CD4-positive, alpha-beta T cell (primary cell): ENCODE measurements at places on chromosomes 4 and X.

- peak; percentile 30 for DNase-seq
Observed at GRCh38 chr4:102299354-102300107, 45.8 kb downstream of the SLC39A8 start.

DNA sequence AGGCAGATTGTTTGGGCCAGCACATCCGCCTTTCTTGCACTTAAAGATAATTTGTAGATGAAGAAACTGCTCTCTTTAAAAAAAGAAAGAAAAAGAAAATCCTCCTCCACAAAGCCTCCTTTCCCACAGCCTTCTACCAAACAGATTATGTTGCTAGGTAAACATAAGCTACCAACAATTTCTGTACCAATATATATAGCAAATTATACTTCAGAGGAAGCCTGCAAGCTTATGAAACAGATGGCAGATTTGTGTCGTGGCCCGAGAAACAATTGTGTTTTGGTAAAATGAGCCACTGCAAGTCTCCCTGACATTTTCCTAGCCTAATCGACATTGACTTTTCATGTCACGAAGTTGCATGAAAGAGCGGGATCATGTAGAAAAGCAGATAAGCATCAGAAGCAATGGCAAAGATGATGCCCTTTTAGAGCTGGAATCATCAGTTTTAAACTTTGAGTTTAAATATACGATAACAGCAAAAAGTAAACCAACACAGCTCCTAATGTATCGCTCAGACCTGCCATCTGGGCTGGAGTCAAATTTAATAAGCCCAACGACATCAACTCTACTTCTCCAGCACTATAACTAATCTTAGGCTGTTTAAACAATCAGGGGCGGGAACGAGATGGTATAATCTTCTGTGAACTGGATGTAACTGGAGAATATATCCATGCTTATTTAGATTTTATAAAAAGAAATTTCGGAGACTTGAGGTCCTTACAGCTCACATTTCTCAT is 94.9 kb upstream of the PLAC1 start:
- no peak for DNase-seq

DNA sequence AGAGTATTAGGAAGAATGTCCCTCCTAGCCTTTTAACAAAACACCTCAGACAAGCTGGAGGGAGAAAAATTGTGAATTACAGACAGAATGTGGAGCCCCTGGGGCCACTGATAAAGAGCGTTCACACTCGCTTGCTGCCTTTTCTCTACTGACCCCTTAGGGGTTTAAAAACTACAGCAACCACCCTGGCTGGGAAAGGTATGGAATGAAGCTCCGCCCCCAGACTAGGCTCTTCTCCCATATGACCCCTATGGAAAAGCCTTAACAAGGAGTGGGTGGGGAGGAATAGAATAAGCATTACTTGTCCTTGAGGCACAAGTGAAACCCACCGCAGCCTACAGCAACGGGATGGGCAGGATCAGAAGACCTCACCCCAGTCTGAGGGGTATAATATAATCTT is 26.3 kb downstream of the ANKRD50 start:
- no peak for DNase-seq

DNA sequence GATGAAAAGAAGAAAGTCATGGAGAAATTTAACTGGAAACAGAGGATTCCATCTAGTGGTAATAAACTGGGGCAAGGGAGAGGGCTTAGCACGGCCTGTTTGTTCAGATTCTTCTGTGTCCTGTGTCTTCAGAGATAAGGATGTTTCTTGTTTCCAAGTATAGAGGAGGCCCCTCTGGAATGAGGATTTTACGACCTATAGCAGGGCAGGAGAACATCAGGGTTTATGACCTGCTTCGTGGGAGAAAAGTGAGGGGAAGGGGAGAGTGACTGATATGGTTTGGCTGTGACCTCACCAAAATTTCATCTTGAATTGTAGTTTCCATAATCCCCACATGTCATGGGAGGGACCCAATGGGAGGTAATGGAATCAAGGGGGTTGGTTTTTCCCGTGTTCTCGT is 93.0 kb upstream of the LDB2 start:
- DNase-seq: no peak

DNA sequence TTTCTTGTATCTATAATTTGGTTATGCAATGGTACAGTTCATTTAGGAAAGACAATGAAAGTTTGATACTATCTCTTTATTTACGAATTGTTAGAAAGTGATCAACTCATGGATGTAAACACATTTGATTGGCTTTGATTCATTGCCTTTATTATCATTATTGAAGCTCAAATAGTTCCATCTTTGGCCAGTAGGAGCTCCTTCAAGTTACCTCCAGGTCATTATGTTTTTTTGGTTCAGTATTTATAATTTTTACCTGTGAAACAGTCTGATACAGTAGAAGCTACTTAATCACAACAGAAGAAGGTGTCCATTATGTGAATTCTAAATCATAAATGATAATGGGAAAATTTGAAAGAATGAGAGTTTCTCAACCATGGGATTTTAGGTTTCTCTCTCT is 12.4 kb downstream of the NPY5R start:
- no peak for DNase-seq

GRCh38 chrX:39718981-39719380 is 378.8 kb downstream of the BCOR start:
- no peak for DNase-seq

GRCh38 chr4:107050525-107051135 is 14.5 kb upstream of the DKK2 start:
- DNase-seq: no peak

DNA sequence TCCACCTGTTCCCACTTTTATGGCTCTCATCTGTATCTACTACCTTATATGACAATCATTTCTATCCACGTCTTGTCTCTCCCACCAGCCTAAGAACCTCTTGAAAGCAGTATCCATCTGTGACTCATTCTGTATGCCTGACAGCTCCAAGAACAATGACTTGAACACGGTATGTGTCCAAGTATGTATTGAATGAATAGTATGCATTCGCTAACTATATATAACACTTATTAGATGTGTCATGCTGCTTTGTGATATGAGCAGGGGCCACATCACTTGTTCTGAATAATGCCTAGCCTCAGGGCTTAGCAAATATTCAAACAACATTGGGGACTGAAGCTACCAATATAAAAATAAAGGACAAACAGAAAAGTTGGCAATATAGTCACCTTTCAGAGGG is 4.9 kb downstream of the OPHN1 start:
- no peak for DNase-seq

- DNase-seq: no peak
Observed at GRCh38 chrX:43165343-43165920, 387.5 kb upstream of the PPP1R2C start.

GRCh38 chrX:133346026-133346425 is 69.3 kb downstream of the GPC4 start:
- DNase-seq: no peak

DNA sequence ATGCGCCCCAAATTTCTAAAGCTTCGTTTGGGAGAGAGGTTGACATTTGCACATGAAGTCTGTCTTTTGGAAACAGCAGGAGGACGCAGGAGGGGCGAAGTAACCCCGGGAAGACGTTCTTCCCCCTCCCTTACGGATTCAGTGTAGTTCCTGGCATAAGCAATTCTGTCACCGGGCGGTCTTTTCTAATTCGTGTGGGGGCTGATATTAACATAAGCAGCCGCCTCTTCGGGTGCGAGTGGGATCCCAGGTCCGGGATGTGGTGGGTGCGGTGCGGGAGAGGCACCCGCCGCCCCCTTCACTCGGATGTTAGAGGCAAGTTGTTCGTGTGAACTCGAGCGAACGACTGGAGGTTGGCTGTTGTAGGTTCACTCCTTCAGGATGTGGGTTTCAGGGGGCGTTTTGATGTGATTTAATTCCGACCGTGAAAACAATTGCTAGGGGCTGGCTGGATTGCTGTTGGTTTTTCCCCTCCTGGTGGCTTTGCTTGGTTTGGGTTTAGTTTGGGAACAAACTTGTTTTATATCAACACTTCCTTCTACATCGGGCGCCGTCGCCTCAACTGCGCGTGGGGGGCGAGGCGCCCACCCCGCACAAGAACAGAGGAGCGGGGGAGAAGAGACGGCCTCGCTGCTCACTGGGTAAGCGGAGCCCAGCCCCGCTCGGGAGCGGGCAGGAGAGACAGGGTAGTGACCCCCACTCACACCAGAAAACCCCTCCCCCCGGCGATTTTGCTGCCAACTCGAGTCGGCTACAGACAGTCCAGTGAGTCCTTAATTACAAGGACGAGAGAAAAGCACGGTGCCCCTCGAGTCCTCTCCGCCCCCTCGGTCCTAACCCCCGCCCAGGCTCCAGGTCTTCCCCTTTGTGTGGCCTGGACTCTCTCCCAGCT is 2.9 kb upstream of the LEF1 start:
- peak; percentile 85 for DNase-seq

- no peak for DNase-seq
Observed at GRCh38 chrX:12903646-12904045, 2.8 kb upstream of the TLR8 start.

- no peak for DNase-seq
Observed at GRCh38 chr4:87516683-87517082, 12.5 kb downstream of the SPARCL1 start.

GRCh38 chr4:67035986-67036385 is 509.3 kb downstream of the CENPC start:
- no peak for DNase-seq

- DNase-seq: no peak
Observed at GRCh38 chrX:74579597-74580198, 34.7 kb downstream of the RLIM start.

GRCh38 chr4:96429657-96430056 is 589.8 kb downstream of the PDHA2 start:
- DNase-seq: no peak

DNA sequence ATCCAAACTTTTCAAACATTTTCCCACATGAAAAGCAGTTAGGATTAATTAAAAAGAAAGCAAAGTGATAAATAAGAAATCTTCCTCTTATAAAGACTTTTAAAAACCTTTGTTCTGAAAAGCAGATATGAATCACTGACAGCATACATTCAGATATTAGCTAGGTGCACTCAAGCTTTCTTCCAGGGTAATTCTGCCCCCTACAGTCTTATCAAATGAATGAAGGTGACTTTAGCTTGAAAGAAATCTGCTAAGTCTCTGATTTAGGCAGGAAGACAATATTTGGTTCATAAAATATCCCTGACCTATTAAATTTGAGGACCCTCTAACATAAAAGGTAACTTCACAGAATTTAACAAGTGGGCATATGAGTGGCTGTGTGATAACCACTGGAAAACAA is 209.1 kb upstream of the FAM47A start:
- DNase-seq: no peak

DNA sequence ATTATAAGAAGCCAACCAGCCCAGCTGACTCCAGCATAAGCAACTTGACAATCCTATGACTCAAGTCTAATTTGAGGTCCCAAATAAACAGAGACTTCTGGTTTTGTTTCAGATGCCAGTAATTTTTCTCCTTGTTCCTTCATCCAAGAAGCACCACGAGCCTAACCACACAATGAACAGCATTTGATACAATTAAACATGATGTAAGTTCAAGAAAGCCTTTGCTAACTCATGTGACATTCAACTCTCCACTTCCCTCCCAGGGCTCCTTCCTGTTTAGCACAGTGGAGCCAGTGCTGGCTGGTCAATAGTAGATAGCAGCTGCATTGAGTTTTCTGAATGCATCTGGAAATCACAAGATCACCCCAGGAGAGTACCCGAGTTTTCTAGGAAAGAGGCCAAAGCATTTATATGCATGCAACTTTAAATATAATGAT is 206.3 kb downstream of the ARHGAP24 start:
- no peak for DNase-seq

GRCh38 chr4:54954656-54955388 is 170.6 kb downstream of the KDR start:
- no peak for DNase-seq

- no peak for DNase-seq
Observed at GRCh38 chr4:24121395-24122175, 231.7 kb upstream of the PPARGC1A start.

DNA sequence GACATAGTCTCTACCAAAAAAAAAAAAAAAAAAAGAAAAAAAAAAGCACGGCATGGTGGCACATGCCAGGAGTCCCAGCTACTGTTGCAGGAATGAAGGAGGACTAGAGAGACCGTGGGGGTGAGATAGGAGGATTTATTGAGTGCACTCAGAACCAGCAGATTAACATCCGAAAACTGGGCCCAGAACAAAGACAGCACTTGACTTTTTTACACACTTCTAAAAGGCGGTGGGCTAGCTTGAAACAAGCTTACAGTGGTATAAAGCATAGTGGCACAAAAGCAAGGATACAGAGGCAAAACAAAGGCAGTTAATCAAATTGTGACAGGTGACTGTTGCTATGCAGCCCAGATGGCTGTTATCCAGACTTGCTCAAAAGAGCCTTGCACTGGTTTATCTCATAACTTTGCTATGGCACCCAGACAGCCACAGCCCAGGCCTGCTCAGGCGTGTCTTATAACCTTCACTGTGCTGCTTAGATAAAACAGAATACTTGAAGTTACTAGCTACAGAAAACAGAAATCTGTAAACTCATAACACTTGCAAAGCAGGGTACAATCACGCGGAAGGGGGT is 9.9 kb upstream of the PI4K2B start:
- no peak for DNase-seq

DNA sequence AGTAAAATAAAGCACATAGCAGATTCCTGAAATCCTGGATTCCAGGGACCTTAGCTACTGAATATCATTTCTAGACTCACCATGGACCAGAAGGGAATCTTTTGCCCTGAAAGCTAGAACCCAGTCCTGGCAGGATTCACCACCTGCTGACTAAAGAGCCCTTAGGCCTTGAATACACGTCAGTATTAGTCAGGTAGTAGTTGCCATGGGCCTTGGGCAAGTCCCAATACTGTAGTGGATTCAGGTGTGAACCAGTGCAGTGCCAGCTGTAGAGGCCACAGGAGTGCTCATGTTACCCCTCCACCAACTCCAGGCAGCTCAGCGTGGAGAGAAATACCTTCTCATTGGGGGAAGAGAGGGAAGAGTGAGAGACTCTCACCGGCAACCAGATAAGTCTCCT is 64.1 kb upstream of the UBQLN2 start:
- DNase-seq: no peak

GRCh38 chr4:110989125-110989524 is 366.2 kb upstream of the PITX2 start:
- DNase-seq: no peak

DNA sequence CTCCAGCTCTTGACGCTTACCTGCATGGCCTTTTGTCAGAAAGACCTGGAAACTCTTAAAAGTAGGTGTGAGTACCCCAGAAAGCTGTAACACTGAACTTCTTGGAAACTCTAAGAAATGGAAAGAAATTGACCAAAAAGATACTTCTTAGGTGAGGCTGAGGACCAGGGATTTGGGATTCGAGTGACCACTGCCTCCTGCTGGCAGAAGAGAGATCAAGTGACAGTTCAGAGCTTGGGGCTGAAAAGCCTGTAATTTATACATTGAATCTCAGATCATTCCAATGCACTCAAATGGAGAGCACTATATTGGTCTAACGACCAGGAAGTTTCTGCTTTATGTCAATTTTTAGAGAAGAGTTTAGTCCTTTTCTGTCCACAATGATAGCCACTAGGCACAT is 204.6 kb downstream of the PDGFRA start:
- DNase-seq: no peak

DNA sequence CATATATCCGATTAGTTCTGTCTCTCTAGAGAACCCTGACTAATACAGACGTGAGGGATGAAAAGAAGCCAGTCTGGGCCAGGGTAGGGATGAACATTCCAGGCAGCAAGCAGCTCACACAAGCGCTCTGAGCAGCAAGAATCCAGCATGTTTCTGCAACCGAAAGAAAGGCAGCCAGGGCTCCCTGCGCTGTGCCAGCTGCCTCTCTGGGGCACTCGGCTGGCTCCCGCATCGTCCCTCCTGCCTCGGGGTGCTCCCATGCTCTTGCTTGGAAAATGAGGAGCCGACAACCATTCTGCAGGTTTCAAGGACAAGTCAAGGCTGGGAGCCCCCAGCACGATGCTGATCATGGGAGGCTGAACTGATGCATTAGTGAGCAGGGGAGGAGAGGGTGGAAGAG is 7.0 kb downstream of the JAKMIP1 start:
- no peak for DNase-seq

GRCh38 chrX:142977128-142977914 is 48.4 kb upstream of the SPANXN4 start:
- DNase-seq: no peak
